ENCODE measurements at places on chromosomes 12 and 14.

DNA sequence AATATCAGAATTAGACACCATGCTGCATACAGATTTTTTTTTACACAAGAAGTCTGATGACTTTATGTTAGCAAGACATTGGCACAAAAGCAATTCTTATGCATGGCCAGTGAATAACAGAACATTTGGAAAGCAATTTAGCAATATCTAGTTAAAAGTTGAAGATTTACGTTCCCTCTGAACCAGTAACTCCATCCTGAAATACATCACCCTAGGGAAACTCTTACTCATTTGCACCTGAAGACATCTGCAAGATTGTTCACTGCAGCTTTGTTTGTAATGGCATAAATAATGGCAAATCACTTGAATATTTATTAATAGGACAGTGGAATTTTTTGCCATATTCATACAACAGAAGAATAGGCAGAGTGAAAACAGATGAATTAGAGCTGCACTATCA is 670.0 kb upstream of the NOVA1 start:
- DNase-seq, result no peak

DNA sequence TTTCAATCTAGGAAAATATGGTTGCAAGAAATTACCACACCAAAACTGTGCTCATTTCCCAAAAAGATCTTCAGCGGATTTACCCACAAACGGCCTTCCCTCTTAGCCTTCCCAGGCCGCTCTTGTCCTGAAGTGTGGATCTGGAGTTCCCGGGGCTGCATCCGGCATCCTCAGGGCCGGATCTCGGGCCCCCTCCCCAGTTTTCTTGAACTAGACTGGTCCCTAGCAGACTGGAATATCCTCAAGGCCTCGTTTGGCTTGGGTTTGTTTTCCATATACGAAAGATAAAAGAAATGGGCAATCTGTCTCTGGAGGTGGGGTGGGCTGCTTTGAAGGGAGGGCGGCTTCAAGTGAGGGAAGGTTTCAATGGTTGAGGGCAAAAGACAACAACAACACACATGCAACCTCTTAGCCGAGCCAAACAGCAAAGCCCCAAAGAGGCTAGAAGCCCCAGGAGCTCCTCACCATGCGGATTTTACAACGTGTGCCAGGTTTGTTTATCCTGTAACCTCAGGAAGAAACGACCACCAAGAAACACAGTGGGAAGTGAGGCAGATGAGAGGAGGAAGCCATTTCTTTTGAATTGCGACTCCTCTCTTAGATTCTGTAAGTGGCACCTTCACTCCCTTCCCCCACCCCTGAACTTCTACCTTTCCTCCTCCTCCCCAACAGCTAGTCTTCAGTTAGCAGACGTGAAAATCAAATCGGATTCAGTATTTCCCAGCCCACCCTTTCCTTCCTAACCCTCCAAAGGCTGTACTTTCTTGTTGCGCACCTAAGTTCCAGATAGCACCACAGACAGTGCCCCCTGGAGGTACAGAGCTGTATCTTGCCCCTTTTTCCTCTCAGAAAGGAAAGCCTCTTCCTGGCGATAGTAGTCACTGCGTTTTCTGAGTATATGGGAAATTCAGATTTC is 2.6 kb downstream of the MYF6 start:
- DNase-seq, result no peak

- no peak for DNase-seq
These were observed 23.2 kb upstream of the MGST1 start for GRCh38 chr12:16324272-16324671.

DNA sequence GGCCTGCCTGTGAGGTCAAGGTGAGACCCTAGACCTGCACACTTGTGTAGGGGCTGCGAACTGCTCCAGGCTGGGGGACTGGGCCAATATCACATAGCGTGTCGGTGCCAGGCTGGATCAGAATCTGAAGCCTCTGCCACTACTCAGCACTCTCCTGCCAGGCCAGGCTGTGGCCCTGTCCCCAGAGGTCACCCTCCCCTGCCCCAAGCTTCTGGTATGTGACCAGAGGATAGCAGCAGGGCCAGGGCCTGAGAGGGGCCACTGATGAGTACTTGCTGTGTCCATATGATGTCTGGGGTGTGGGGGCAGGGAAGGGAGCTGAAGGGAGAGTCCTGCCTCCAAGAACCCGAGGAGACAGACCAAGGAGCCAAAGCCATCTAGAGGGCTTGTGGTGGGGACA is 17.8 kb downstream of the ARL6IP4 start:
- DNase-seq, result no peak

DNA sequence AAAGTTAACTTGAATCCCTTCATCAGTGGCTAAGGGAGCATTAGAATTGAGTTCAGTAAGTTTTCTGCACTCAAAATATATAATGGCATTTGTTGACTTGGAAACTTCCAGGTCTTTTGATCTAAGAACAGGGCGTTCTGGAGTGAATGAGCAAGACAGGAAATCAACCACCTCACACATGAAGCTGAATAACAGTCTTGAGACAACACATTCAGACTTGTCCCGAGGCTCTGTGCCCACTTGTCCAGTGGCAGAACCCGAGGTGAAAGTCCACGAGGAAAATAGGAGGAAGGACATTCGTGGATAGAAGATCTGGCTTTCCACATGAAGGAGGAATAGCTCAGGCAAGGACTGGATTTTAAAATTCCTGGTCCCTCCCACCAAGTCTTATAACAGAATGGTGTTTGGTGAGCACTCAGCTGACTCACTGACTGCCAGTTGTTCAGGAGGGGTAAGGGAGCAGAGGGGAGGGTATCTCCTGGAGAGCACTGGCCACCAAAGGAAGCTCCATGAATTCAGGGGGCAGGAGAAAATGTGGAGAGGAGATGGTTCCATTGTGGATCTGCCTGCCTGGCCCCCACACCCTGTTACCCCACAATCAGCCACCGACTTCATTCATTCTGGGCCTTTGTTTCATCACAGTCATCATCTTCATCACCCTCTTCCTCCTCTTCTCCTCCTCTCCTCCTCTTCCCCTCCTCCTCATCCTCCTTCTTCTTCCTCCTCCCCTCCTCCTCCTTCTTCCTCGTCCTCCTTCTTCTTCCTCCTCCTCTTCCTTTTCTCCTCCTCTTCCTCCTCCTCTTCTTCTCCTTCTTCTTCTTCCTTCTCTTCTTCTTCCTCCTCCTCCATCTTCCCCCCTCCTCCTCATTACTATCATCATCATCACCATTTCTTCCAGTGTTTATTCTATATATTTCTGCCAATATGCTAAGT is 620.1 kb downstream of the MED13L start:
- DNase-seq, result no peak

DNA sequence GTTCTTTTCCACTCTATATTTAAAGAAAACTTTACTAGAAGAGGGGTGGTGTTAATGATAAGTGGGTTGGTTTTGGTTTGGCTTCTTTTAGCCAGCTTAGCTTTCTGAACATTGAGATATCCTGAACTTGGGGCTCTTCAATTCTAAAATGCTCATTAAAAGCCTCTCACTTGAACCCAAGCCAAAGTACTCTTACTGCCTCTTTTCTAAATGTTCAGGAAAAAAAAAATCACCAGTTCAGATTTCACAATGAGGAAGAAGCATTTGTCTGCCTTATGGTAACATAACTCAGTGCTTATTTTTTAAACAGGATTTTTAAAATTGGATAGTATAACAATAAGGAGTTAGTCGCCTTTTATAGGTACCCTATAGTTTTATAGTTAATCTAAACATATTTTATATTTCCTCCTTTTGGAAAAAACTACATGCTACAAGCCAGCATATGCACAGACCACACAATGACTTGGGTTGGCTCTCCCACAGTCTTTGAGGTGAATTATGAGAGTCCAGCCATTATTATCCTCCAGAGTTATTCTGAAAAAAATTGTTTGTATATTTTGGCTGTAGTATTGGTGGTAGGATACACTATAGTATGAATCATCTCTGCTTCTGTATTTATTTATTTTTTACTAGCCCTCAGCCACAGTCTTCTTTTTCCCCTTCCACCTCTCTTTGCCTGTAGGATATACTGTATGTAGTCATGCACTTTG is 195.5 kb upstream of the TMPO start:
- no peak for DNase-seq

GRCh38 chr12:50778663-50779590 is 15.0 kb downstream of the ATF1 start:
- DNase-seq, result no peak

- no peak for DNase-seq
These were observed 654 bp downstream of the FOXG1 start for GRCh38 chr14:28767030-28767852.

GRCh38 chr12:101697930-101698799 is 725 bp downstream of the CHPT1 start:
- peak; percentile 2 for DNase-seq

All from stimulated activated CD4-positive, alpha-beta T cell treated with anti-CD3 and anti-CD28 coated beads, Interleukin-12 subunit alpha, Interleukin-12 subunit beta, amount 100 ng/mL, for 4 hours (primary cell).